ENCODE measurements at places on chromosomes 5 and 9.

- DNase-seq: no peak
Measured at GRCh38 chr9:16540743-16541613, 329.5 kb downstream of the BNC2 start.

GRCh38 chr9:134561427-134562145, 80.0 kb upstream of the COL5A1 start:
- DNase-seq: no peak

- no peak for DNase-seq
Measured at GRCh38 chr9:3873818-3874217, 348.0 kb upstream of the RFX3 start.

- no peak for DNase-seq
Measured at GRCh38 chr5:40428126-40428525, 251.6 kb upstream of the PTGER4 start.

DNA sequence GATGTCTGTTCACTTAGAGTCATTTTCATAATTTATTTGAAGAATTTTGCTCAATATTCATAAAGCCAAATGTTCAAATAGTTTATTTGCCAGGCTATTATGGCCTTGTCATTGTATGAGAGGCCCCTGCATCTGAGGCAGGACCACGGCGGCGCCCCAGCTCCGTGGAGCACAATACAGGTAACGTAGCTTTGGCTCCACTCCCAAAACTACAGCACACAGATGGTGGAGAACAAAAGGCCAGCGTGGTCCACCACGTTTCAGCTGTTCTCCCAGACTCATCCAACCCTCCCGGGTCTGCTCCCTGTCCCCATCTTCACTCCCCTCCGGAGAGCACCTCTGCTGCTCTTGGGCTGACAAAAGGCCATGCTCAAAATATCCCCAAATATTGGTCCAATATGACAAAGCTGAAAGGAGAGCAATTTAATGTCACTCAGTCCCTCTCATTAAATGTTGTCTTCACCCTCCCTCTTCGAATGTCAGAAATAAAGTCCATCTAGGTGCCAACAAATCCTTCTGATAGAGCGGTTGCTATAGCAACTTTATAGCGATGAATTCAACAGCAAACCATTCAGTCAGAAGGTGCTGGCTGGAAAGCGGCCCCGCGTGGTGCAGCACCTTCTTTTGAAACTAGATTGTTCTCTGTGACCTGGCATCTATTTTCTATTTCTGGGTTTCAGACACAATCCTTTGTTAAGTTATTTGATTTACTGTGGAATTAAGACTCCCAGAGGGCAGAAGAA, 504.3 kb downstream of the ARHGEF28 start:
- no peak for DNase-seq

DNA sequence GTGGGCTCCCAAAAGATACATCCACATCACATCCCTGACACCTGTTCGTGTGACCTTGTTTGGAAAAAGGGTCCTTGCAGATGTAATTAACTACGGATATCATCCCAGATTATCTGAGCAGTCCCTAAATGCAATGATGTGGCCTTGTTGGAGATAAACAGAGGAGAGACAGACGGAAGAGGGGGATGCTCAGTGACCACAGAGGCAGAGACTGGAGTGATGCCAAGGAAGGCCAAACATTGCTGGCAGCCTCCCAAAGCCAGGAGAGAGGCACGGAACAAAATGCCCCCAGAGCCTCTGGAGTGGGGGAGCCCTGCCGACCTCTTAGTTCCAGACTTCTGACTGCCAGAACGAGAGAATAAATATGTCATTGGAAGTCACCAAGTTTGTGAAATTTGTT, 15.0 kb upstream of the VAV2 start:
- DNase-seq: no peak

DNA sequence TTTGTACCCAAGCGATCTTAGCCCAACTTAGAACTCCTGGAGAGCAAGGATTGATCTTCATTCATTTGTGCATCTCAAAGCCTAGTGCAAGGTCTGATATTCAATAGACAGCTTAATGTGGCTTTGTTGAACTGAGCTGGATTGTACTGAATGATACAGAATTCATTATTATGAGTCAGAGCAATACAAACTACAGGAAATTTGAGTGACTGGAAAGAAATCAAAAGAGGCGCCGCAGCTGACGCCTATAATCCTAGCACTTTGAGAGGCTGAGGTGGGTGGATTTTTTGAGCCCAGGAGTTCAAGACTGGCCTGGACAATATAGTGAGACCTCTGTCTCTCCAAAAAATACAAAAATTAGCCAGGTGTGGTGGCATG, 58.6 kb downstream of the ENC1 start:
- no peak for DNase-seq

DNA sequence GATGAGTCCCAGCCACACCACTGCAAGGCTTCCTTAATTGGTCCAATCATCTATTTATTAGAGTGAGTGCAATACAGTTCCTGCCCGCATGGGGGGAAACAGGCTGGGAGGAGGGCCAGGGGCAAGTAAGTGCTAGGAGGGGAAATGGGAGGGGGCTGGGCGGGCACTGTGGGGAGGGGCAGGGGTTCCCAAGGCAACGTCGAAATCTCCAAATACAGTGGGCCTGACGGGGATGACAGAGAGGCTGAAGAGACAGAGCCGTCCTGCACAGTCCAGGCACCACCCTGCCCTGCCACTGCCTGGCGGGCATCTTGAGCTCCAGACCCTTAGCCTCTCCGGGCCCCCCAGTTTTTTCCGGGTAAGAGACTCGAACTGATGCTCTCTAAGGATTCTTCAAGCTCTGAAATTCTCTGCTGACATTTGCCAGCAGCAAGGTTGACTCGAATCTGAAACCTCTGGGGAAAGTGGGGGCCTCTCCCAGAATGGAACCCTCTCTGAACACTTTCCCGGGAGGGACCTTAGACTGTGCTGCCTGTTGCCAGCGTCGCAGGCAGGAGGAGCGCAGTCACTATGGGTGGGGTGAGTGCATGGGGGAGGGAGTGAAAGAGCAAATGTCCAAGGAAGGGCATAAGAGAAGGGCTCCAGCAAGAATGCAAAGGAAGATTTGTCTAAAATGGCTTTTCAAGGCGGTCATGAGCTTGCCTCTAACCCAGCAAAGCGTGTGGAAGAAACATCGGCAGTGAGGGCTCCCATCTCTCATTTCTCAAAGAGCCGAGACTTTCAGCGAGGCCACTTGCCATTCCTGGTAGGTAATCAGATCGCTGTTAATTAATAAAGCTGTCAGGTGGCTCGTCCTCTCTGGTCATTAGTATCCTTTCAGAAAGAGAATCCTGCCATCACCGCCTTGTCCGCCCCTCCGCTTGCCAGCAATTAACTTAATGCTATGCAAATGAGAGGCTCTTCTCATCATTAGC, 99.0 kb downstream of the GTF3C4 start:
- DNase-seq: peak; percentile 66

GRCh38 chr9:33750307-33750838, 45.0 kb upstream of the PRSS3 start:
- DNase-seq: no peak

GRCh38 chr5:96870094-96871026, 5.9 kb upstream of the ERAP2 start:
- DNase-seq: no peak

DNA sequence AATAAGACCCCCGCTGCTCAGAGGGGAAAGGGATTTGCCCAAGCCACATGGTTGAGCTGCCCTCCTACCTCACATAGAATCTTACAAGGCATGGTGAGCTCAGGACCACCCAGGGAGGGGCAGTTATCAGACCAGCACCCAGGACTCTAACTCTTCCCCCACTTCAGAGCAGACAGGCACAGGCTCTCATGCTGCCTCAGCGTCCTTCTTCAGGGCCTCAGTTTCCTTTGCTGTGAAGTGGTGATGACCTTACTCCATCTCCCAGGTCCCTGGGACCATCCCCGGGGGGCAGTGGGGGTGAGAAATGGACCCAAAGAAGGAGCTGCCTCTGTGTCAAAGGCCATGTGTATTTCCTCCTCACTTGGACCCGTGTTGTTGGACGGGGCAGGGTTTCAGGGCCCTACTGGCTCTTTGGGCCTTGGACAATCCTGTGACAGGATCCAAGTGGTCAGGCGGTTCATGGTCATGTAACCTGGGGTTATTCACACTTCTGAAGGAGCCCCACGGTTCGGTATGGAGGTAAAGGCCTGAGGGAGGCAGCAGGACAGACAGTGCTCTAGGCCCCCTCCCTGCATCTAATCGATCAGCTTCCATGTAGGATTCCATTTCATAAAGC, 31.7 kb upstream of the CSF1R start:
- no peak for DNase-seq

DNA sequence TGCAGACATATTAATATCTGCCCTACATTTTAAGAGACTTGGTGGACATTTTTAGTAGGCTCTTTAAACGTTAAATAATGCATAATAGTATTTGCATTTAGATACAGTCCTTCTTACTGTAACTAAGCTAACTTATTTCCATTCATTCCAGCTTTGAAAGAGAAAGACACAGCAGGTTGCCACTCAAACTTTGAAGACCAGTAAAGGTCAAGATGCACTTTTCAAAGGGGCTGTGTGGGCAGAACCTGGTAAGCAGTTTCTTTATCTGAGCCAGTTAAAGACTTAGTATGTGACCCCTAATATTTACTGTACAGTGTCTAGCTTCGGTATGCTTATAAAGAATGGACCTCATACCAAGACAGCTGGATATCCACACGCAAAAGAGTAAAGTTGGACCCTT, 20.8 kb downstream of the PLGRKT start:
- no peak for DNase-seq

GRCh38 chr9:36864491-36865410, 169.3 kb downstream of the PAX5 start:
- DNase-seq: no peak

GRCh38 chr9:118362596-118362995, 658.4 kb downstream of the TLR4 start:
- DNase-seq: no peak

- no peak for DNase-seq
Measured at GRCh38 chr9:70040376-70040903, 3.2 kb upstream of the MAMDC2 start.

- no peak for DNase-seq
Measured at GRCh38 chr5:164020116-164020515, 514.7 kb downstream of the MAT2B start.

- no peak for DNase-seq
Measured at GRCh38 chr5:33223563-33224284, 217.0 kb upstream of the TARS1 start.

- no peak for DNase-seq
Measured at GRCh38 chr5:176491101-176491502, 42.9 kb downstream of the FAF2 start.

- no peak for DNase-seq
Measured at GRCh38 chr5:36820900-36821299, 55.7 kb upstream of the NIPBL start.

DNA sequence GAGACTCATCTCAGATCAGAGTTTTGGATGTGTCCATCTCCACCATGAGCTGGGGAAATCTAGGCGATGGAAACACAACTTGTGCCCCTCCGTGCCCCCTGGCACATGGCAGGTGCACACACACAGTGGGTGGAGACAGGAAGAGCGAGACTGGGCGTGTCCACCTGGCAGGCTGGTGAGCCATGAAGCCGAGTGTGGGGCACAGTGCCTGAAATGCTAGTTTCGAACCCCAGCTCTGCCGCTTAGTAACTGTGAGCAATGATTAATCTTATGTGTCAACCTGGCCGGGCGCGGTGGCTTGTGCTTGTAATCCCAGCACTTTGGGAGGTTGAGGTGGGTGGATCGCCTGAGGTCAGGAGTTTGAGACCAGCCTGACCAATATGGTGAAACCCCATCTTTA, 80.8 kb upstream of the RNU6ATAC start:
- DNase-seq: no peak

DNA sequence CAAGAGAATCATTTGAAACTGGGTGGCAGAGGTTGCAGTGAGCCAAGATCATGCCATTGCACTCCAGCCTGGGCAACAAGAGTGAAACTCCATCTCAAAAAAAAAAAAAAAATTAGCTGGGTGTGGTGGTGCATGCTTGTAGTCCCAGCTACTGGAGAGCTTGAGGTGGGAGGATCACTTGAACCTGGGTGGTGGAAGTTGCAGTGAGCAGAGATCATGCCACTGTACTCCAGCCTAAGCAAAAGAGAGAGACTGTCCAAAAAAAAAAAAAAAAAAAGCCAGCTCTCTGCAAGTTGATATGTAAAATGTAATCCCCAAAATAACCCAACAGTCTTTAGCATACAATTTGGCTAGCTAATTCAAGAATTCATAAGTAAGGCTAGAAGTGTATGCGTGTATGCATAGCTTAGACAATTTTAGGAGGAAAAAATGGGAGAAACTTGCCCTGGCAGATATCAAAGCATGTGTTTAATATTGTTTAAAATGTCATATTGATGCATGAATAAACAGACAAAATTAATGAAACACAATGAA, 36.3 kb downstream of the C5orf22 start:
- no peak for DNase-seq

- DNase-seq: no peak
Measured at GRCh38 chr9:124771867-124772679, 962 bp upstream of the NR6A1 start.

GRCh38 chr5:157100140-157100679, 8.6 kb downstream of the HAVCR2 start:
- no peak for DNase-seq

DNA sequence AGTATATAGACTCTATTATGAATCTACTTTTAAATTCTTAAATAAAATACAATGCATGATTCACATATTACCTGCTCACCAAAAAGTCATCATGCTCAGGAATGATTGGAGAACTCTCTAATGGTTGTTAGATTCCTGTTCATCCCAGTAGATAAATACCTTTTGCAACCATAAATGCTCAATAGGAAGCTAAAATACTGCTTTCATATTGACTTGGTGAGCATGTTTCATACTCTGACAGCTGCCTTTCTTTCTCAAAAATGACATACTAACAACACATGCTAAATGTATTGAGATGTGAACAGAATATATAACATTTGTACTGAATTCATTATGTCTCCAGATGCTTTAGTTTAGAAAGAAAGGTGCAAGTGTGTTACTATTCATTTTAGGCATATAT, 79.6 kb upstream of the SLCO6A1 start:
- DNase-seq: no peak

DNA sequence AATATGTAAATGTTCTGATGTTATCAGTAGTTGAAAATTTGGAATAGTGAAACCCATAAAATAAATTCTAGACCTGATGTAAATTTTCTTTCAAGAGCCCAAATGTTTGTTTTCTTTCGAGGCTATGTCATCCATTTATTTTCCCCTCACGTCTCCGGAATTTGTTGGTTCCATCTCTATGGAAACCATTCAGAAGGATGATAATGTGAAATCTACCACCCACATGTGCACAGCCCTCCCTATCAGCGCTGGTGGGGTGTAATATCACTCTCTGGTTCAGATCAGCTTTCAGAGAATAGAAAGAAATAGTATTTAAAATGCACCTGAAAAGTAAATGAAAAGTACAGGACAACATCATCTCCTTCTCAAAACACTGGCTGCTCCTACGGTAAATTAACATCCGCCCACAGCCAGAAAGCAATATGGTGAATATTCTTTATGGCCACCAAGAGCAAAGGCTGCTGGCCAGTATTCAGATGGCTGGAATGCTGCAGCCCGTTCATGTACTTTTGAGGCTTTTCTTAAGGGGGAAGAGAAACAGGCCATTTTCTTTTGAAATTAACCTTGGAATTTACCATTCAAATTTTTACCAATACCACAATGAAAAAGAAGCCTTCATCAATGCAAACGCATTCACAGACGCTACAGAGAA, 28.5 kb downstream of the GLDC start:
- DNase-seq: no peak

- no peak for DNase-seq
Measured at GRCh38 chr5:153623124-153623523, 132.7 kb downstream of the GRIA1 start.
